Activated CD8-positive, alpha-beta T cell treated with anti-CD3 and anti-CD28 coated beads, Interleukin-2, amount 10 ng/mL, durations not matched to agents 7 days and 5 days (primary cell): ENCODE measurements at places on chromosomes 7 and 10. TPM values are rescaled to one million over a fixed set of nuclear protein-coding genes. Genes with fewer than 3 reads are reported as not detected.

- no peak for DNase-seq
These were observed 4.0 kb upstream of the SMARCD3 start for GRCh38 chr7:151252561-151252835.

- DNase-seq, result no peak
These were observed 57.6 kb downstream of the RNLS start for GRCh38 chr10:88525371-88526069.

DNA sequence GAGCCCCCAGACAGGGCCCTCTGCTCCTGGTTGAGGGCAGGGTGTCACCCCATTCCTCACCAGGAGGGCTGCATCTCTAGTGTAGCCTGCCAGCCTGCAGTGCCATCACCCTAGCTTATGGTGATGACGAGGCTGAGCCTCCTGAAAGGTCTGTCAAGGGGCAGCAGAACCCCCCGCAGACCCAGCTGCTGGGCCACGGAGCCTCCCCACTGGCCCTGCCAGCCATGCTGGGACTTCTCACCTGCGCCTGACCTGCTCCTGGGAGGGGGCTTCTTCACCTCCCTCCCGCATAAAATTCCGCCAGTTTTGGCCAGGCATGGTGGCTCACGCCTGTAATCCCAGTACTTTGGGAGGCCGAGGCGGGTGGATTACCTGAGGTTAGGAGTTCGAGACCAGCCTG lies 40.4 kb upstream of the RASGEF1A start:
- no peak for DNase-seq

PPP1R17 gene
- not detected for total RNA-seq

PRR15 gene
- not detected for total RNA-seq

DNA sequence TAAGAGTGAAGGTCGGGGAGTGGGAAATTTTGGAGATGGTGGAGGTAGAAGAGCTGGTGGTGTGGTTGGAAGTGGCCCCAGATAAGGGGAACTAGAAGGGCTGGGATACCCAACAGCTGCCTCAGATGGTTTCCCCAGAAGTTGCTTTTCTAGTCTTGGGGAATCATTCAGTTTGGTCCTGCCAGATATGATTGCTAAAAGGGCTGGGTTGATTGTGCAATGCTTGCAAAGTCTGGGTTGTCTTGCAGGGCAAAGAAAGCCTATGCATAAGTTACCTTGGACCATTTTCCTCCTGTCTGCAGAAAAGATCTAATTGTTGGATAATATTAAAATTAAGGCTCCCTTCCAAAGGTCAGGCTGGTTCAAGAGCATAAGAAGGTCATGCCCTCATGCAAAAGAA lies 213.8 kb upstream of the ZNF804B start:
- DNase-seq, result no peak

ANXA8 gene
- total RNA-seq, result not detected

DNA sequence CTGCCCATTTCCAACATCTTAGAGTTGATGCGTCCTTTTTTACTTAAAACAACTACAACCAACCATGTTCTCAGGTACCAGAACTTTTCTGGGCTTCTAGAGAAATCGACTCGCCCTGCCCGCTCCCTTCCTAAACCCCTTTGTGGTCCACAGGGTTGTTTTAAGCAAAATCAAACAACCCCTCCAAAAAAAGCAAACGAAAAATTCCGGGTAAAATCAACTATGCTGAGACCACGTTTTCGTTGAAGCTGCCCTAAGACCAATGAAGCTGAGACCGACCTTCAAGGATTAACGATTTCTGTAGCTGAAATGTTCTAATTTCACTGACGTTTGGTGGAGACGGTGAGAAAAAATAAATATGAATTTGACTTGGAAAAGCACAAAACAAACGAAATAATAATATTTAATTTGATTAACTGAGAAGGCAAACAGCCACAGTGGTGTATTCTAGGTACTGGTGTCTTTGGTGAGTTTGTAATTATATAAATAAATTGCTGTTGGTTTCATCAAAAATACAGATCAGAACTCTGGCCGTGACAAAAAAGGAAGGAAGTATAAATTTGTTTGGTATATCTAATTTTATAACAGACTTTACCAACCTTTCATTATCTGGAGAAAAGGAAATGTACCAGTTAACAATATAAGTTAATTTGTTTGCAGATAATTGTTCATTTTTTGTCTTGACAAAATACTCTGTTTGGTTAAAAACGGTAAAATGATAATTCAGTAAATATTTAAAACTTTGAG lies 4.7 kb upstream of the IGF2BP3 start:
- DNase-seq, result no peak

DNA sequence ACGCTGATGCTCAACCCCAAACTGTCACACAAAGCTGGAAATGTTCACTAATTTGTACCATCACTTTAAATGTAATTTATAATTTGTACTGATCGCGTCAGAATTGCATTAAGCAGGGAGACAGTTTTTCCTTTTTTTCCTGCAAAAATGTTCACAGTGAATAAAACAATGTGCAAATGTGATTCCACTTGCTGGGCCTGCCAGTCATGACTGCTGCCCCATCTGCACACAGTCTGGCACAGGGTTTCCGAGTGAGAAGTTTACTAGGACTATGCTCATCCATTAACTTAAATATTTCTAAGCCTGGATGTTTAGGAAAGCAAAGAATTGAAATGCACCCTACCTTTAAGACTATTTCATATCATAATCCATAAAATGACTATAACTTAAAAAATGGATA lies 99.6 kb downstream of the SORBS1 start:
- DNase-seq, result no peak

- no peak for DNase-seq
These were observed 130.3 kb upstream of the SLC13A1 start for GRCh38 chr7:123329988-123330643.

DNA sequence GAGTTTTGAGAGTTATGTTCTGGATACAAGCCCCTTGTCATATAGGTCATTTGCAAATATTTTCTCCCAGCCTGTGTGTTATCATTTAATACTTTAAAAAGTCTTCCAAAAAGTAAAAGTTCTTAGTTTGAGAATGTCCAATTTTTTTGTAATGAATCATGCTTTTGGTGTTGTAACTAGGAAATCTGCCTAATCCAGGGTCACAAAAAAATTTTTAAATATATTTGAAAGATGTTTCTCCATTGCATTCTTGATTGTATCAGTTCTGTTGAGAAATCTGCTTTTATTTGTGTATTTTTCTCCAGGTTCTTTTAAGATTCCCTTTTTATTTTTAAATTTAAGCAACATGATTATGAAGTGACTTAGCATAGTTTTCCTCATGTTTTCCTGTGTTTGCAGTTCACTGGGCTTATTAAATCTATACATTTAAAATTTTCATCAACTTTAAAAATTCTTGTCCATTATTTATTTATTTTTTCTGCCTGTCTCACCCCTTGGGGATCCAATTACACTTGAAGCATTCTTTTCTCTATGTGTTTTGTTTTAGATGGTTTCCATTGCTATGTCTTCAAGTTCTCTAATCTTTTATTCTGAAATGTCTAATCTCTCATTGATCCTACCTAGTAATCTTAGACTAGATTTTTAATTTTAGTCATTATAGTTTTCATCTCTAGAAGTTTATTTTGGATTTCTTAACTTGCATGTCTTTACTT lies 47.0 kb downstream of the CCDC71L start:
- no peak for DNase-seq

- DNase-seq, result no peak
These were observed 2.8 kb upstream of the PDK4 start for GRCh38 chr7:95599069-95599468.

UNC5B gene
- 0.05 TPM for total RNA-seq

TRIM74 gene
- 1.4 TPM for total RNA-seq

- DNase-seq, result no peak
These were observed 37.3 kb upstream of the TPST1 start for GRCh38 chr7:66167773-66168387.

PPRC1 gene
- total RNA-seq, result 58.9 TPM

GRCh38 chr7:99314504-99314903 lies 11.2 kb upstream of the ARPC1A start:
- DNase-seq, result peak; percentile 41

DNA sequence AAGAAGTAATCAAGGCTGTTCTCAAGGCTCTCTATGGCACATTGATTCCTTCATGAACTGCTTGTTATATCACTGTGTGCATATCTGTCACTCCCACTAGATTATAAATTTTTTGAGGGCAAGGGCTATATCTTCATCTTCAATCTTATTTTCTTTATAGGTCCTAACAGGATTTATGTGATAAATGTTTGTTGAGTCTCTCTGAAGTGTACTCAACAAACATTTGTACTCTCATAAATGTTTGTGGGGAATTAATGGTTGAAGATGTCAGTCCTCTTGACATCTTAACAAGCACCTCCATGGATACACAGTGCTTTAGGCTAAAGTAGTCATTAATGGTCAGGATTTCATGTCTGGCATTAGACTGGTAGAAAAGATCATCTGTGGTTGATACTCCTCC lies 143.2 kb downstream of the RNLS start:
- DNase-seq, result no peak

ZNF679 gene
- total RNA-seq, result not detected

PGAM2 gene
- total RNA-seq, result 0.34 TPM

- DNase-seq, result no peak
These were observed 89.9 kb downstream of the RNF216 start for GRCh38 chr7:5691606-5692005.

- no peak for DNase-seq
These were observed 163.8 kb downstream of the PRPF18 start for GRCh38 chr10:13750299-13751190.

GRCh38 chr7:100705320-100705752 lies 585 bp upstream of the POP7 start:
- peak; percentile 83 for DNase-seq

DNA sequence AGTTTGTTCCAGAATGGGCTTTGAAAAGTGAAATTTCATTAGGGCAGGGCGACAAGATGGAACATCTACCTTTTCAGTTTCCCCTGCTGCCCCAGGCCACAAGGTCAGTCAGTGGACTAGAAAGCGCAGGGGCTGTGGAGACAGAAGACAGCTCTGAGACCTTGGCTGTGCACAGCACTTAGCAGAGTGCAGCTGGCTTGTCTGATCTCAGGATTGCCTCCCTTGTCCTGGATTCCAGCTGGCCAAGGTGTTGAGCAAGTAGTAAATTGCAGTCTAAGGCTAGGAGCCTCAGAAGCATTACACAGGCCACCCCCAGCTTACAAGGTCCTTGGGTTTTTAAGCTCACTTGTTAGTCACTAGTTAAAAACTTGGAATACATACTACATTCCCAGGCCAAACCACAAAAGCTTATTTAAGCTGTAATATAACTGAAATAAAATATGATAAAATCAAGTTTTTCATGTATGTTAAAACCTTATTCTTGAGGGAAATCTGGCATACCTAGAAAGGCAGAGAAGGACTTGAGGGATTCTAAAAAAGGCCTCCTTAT lies 67.3 kb upstream of the NPY start:
- no peak for DNase-seq

- DNase-seq, result no peak
These were observed 420.6 kb downstream of the ARL4A start for GRCh38 chr7:13108061-13108460.

IPMK gene
- 6.1 TPM for total RNA-seq

PDK4 gene
- total RNA-seq, result not detected

ZNF22 gene
- 45.2 TPM for total RNA-seq

DNA sequence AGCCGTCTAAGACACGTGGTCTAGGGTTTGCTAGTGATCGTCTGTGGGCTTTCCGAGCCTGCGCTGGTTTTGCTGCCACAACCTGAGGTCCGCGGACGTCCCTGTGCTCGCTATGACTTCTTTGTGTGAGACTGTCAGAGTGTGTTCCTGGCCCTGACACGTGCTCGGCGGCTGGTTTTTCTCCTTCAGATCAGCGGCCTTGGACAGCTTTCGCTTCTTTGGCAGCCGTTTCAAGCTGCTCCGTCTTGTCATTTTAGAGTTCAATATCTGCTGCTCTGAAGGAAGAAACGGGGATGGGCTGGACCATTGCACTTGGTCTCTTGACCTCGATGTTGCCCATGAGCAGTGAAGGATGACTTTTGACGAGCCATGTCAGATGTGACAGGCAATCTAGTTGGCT lies 147.3 kb downstream of the MGMT start:
- DNase-seq, result no peak

DNA sequence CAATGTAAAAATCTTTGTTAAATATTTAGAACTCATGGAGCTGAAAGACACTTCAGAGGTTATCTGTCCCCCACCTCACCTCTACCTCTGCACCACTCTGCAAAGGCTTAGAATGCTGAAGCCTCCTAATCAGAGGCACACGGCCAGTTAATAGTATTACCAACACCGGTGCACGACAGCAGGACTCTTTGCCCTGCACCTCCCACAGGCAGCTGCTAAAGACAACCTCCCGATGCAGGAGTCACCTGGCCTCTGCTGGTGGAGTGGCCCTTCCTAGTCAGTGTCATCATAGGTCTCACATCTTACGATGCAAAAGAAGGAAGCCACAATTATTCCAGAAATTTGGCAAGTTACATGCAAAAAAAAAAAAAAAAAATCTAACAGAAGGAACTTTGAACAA lies 66.6 kb upstream of the MGMT start:
- no peak for DNase-seq

DNA sequence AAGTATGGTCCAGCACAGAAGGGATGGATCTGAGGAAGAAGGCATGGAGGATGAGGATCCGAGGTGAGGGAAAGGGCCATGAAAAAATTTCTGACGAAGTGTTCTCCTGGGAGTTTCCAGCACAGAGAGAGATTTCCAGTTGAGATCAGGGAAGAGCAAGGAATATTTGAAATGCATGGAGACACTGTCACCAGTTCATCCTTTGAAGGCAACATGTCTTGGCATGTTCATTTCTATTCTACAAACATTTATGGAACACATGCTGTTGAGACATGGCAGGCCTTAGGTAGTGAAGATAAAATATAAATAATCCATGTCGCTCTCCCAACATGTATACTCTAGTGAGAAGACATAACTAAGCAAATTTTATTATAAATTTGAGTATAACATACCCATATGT lies 234.0 kb upstream of the TCF7L2 start:
- DNase-seq, result no peak

- DNase-seq, result no peak
These were observed 123.0 kb upstream of the VSTM2A start for GRCh38 chr7:54419209-54419608.

GRCh38 chr7:148803094-148803493 lies 81.0 kb downstream of the EZH2 start:
- DNase-seq, result no peak

GRCh38 chr10:82968533-82968932 lies 1093.5 kb downstream of the NRG3 start:
- no peak for DNase-seq

ZEB1 gene
- total RNA-seq, result 38.3 TPM

CHN2 gene
- 9.2 TPM for total RNA-seq
